ENCODE measurements at places on chromosomes 12 and 14.

- DNase-seq = no peak
These were observed 2.1 kb downstream of the CSRP2 start for GRCh38 chr12:76876696-76877229.

GRCh38 chr14:25090716-25091454, 40.9 kb upstream of the STXBP6 start:
- no peak for DNase-seq

DNA sequence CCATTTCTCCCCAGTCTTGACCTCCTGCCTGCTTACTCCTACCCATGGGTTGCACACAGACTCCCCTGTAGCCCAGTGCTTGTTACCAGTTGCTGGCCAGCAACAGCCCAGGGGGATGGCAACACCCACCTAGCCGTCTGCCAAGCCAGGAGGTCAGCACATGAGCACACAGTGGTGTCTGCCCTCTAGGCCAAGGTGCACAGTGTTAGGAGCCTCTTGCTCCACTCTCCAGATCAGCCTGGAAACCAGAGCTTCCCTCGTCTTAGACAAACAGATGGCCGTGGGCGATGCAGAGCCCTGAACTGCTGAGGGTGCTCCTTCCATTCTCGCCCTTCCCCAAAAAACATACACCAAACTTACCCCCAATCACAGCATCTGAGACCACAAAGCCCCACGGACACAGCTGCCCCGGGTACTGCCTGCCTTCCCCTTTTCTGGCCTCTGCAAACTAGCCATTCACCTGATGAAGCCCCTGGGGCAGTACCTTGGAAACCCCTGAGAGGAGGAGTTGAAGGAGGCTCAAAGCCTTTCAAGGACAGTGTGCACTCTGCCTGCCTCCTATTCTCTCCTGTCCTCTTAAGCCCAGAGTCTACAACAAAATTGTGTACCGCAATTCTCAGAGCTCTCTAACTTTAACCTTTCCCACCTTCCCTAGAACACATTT, 1.0 kb upstream of the GPD1 start:
- DNase-seq = no peak

DNA sequence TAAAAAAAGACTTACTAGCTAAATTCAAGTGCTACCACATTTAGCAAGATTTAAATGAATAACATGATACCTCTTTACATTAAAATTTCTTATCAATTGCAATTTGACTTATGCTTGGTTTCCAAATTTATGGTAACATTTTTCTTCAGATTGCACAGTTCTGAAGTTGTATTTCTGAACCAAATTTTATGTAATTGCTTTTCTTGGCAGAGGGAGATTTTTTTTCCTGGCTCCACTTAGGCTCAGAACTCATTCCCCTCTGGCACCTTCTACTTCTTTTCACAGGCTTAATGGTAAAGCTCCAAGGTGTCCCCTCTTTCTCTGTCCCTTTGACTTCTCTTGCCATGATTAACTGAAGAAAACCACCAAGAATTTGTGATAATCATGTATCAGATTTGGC, 99.8 kb upstream of the TMTC1 start:
- DNase-seq = no peak

- DNase-seq = no peak
These were observed 2.9 kb downstream of the CDKN1B start for GRCh38 chr12:12720052-12720451.

GRCh38 chr14:90453401-90453951, 56.6 kb downstream of the CALM1 start:
- DNase-seq = no peak

GRCh38 chr14:99255621-99256482, 16.1 kb downstream of the BCL11B start:
- DNase-seq = no peak

- no peak for DNase-seq
These were observed 101.2 kb upstream of the NCOR2 start for GRCh38 chr12:124668602-124669001.

GRCh38 chr12:125473501-125473900, 408.3 kb downstream of the AACS start:
- DNase-seq = no peak

DNA sequence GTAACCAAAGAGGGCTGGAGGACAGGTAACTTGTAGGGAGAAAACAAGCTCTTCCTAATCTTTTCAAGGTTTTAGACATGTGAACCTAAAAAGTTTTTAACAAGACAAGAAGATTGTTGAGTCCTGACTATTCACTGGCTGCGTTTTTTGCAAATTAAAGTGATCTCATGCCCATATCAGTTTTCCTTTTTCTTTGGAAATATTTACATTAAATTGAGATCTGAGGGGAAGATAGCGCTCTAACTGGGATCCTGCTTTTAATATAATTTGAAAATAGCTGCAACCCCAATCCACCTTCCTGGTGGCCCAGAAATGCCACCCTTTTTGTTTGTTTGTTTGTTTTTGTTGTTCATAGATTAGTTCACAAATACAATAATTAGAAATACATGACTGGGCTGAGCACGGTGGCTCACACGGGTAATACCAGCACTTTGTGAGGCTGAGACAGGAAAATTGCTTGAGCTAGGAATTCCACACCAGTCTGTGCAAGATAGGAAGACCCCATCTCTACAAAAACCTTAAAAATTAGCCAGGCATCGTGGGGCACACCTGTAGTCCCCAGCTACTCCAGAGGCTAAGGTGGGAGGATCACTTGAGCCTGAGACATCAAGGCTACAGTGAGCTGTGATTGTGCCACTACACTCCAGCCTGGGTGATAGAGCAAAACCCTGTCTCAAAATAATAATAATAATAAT, 2.4 kb upstream of the SSTR1 start:
- DNase-seq = no peak

- DNase-seq = no peak
These were observed 152.5 kb upstream of the BTG1 start for GRCh38 chr12:92297932-92298696.

DNA sequence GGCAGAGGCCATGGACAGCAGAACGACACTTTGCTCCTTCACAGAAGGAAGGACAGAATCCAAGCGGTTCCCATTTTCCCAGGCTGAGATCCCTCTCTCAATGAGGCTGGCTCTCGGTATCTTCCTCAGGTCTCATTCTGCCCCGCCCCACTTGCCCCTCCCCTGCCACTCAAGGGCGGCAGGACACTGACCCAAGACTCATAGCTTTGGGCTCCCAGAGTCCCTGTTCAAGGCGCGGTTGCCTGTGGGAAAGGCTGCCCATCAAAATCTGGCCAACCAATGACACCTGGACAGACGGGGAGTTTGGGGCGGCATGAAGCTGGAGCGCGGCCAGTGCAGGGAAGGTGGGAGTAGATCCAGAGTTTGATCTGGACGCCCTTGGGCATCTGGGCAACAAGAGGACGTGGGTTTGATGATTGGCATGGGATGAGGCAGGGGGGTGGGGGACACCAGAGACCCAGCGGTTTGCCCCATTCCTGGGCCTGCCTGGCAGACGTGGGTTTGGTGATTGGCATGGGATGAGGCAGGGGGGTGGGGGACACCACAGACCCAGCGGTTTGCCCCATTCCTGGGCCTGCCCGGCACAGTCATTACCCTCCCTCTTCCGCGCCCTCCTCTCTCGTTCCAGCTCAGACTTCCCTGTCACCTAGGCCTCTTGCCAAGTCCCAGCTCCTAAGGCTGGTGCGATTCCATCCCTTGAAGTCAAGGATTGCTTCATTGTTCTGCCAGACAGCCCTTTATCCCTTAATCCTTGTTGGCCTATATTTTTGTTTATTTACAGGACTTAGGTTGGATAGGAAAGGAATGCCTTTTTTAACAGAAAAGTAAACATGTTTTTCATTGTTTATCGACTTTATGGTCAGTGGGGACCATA, 92.1 kb downstream of the NINJ2 start:
- DNase-seq = no peak

- DNase-seq = no peak
These were observed 1.0 kb downstream of the ANO2 start for GRCh38 chr12:5944053-5944452.

DNA sequence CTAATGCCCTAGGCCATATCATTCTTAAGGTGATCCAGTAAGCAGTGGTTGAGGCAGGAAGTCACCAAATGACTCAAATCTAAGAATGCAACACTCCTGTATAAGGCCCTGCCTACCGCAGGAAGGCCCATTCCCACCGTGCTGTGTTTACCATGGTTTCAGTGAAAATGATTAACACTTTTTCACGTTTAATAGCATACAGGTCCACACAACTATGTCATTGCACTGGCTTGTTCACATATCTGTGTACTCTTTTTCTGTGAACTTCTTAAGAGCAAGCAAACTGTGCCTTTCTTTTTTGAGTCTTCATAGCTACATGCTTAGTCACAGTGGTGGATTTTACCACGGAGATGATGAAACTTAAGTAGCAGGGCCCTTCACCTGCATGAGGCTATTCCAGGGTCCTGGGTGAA, 214.9 kb downstream of the CNTN1 start:
- no peak for DNase-seq

DNA sequence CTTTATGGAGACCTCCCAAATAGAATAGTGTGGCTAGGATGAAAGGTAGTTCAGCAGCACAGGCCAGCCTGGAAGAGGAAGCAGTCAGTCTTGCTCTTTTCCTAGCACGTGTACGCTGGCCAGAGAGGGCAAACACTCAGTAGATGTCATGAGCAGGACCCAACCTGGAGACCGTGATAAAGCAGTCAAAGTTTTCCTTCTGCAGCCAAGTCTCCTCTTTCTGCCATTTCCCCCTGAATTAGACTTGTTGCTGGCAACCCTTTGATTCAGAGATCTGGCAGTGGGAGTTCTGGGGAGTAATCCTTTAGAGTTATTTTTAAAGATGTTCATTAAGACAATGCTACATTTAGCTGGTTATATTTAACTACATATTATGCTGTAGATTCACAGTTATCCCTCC, 183.7 kb downstream of the EXOC5 start:
- DNase-seq = no peak

GRCh38 chr12:5379749-5380496, 52.0 kb upstream of the NTF3 start:
- DNase-seq = no peak

DNA sequence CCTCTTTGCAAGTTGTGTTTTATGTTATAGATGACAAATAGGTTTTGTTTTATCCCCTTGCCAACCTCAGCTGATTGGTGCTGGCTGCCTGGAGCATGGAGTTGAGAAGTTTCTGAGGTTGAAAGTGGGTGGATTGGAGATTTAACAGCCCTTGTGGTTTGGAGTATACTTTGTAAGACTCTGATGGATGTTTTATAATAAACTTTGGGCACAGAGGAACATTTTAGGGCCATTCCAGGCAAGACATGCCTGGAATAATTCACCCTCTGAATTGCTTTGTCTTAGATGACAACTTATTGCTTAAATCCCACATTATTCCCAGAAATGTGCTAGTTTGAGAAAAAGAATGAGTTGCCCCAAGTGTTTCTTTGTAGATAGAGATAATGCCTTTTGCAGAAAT, 158.9 kb downstream of the SLC5A8 start:
- DNase-seq = no peak

- no peak for DNase-seq
These were observed 54.4 kb upstream of the BMP4 start for GRCh38 chr14:54010981-54011380.

- DNase-seq = peak; percentile 3
These were observed 192.4 kb upstream of the SLC16A7 start for GRCh38 chr12:59403259-59403932.

GRCh38 chr12:103547376-103547775, 39.7 kb upstream of the STAB2 start:
- no peak for DNase-seq

GRCh38 chr12:100699209-100699608, 95.4 kb upstream of the ANO4 start:
- DNase-seq = no peak

- DNase-seq = no peak
These were observed 193.3 kb upstream of the KRR1 start for GRCh38 chr12:75704664-75705063.

DNA sequence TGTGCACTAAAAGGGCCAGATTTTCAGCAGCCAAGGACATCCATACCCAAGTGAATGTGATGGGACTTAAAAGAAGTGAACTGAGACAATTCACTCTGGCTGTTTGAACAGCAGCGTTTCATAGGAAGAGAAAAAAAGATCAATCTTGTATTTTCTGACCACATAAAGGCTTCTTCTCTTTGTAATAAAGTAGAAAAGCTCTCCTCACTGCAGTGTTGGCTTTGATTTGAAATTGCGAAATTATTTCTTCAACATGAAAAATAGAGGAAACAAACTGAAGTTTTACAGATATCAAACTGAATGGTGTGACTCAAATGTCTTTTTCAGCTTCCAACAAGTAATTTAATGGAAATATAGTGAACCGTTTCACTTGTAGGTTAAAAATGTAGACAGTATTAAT, 11.3 kb upstream of the KCNMB4 start:
- DNase-seq = no peak

DNA sequence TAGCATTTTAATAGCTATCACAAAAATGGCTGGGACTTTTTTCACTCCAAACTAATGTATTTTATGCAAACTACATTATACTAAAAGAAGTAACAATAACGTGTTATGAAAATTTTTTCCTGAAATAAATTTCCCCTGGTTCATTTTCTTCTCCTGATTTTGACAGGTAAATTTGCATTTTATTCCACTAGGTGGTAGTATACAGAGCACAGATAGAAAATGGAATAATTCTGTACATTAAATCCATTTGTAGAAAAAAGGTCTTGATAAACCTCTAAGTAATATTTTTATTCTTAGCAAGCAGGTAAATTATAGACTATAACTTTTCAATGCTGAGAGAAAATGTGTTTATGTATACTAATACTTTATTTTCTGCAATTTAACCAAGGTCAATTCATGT, 96.5 kb downstream of the BCAT1 start:
- DNase-seq = no peak

DNA sequence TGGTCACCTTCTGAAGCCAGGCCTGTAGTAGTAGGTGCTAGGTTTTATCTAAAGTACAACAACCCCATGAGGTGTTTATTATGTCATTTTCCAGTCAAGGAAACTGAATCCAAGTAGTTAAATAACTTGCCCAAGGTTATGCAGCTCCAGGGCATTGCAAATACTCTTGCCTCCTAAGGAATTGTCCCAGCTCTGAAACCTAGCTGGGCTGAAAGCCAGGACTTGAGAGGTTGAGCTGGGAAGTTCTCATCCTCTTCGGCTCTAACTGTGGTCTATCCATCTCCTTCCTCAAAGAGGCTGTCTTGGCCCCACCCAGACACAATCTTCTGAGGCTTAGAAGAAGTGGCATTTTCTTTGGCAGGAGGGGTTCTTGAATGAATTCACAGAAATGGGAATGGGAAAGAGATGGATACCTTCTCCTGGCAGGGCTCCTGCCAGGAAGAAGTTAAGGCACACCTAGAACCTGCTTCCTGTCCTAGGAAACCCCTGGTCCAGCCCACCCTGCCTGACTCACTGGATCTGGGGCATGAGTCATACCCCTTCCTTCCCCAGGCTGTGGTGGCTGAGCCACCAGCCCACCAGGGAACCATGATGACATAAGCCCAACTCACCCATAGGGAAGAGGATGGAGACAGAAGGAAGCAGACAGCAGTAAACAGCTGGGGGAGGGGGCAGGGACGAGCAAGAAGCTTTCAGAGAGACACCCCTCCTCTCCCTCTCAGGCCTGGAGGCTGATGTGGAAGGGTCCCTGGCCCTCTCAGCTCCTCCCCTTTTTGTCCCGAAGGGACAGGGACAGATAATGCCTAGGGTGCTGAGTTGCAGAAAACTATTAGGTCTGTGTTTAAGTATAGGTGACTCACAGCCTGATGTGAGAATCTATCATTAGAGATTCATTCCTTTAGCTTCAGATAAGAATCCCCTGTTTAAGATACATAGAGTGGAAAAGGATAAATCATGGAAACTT, 2.1 kb upstream of the PLEK2 start:
- no peak for DNase-seq

All from occipital lobe (tissue), 3 donors.